Spleen (tissue), 13 donors: ENCODE measurements at places on chromosomes 4 and X.

GRCh38 chrX:148051973-148052372 lies 70.8 kb downstream of the FMR1NB start:
- no peak for DNase-seq

DNA sequence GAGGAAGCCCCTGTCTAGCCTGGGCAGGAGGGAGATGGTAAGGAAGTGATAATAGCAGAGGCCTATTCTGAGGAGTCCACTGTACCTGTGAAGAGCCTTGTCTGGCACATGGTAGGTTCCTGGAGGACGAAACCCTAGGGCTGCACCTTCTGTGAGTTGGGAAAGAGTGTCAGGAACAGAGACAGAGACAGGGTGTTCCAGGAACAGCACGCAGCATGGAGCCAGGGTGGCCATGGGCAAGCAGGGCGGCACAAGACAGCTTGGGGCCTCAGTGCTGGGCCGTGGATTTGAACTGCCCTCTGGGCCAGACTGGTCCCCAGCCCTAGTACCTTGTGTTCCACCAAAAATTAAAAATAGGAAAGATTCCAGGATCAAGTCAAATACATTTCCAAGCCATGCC lies 272.5 kb downstream of the EVC2 start:
- no peak for DNase-seq

DNA sequence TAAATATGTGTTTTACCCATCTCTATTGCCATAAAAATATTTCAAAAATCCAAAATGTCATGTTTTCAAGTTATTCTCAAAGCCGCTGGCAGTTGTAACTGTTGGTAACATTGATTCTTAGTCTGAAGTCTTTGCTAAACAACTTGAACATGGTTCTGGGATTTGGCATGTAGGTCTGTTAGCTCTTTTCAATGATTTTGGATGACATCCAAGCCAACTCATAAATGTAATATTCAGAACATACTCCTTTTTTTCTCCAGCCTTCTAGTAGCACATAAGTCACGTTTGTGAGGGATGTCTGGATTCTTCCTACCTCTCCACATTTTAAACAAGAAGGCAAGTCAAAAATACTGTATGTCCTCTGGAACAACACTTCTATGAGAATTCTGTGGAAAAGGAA lies 305.3 kb downstream of the PRR32 start:
- no peak for DNase-seq

DNA sequence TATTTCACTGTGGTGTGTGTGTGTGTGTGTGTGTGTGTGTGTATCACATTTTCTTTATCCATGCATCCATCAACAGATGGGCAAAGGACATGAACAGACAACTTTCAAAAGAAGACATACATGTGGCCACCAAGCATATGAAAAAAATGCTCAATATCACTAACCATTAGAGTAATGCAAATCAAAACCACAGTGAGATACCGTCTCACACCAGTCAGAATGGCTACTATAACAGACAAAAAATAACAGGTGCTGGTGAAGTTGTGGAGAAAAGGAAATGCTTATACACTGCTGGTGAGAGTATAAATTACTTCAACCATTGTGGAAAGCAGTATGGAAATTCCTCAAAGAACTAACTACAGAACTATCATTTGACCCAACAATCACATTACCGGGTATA lies 83.4 kb downstream of the PALLD start:
- DNase-seq = no peak
